Activated CD8-positive, alpha-beta T cell treated with anti-CD3 and anti-CD28 coated beads for 36 hours (primary cell): ENCODE measurements at places on chromosomes 2 and 18. TPM values are rescaled to one million over a fixed set of nuclear protein-coding genes. Genes with fewer than 3 reads are reported as not detected.

Gene ACMSD
- total RNA-seq, result not detected

Gene TUBA3D
- not detected for total RNA-seq

GRCh38 chr2:162090109-162090508 is 16.1 kb upstream of the DPP4 start:
- no peak for DNase-seq

DNA sequence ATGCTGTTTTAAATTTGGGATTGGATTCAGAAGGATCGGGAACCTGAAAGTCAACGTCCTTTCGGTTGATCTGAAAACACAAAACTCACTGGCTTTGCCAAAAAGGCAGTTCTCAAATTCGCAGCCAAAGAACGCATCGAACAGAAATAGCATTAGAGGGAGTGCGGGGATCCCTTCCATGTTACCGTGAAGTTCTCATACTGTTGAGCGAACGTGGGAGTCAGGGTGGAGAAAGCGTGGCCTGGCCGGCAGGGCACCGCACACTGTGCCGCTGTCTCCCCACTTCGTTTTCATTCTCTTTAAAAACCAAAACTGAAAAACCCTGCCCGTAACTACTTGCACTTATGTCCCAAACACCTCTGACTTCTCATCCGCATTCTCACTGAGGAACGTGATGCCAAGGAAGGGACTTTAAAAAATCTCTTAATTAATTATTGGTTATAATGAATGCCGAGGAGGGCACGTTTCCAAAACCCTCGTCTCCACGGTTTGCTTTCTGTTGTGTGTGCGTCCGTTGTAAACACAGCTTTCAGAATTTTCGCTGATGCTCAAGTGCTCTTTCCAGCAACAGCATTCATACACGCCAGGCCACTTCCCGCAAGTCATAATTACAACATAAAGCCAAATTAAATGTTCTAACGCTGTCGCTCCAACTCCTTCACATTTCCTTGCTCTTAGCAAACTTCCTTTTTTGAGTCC is 60.9 kb upstream of the TWIST2 start:
- no peak for DNase-seq

DNA sequence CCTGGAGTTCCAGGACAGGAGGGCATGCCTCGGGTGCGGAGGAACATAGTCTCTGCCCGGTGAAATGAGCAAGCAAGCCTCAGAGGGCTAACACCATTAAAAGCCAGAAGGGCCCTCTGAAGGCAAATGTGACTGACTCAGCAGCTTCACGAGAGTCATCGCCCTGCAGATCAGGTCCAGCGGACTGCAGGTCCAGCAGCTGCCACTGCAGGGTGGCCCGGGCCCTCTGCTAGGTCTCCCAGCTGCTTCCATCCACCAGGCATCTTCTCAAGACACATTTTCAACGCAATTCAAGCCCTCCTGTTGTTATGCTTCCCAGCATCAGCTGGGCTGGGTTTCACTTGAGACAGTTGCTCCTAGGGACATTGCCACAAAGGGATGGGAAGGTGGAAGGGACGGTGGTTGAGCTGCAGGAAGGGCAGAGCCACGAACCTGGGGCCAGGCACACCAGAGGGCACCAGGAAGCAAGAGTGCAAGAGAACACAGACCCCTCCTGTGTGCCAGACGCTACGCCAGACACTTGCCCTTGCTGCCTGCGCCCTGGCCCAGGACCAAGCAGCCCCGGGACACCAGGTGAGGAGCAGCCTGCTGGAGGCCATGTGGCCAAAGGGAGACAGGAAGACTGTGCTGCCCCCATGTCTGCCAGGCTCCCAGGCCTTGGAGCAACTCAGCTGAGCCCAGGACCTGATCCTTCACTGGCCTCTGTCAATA is 173.0 kb downstream of the HDAC4 start:
- DNase-seq, result no peak

GRCh38 chr18:33404244-33404873 is 36.2 kb downstream of the CCDC178 start:
- DNase-seq, result no peak
